ENCODE measurements at places on chromosomes 6 and 20.

DNA sequence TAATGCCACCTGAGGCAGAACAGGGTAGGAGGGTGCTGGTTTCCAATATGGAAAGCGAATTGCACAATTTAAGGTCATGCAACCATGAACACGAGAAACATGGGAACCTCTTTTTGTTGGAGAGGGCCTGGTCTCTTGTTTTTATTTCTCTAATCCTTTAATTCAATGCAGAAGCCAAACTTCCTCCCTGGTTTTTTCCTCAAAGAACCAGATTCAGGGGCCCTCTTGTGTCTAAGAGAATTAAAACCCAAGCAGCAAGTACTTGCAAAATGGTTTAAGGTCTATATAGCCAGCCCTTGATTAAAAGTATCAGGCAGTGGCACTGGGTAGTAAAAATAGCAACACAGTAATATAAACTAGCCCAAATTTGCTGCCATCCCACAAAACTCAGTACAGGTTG, 19.5 kb downstream of the GSTA4 start:
- DNase-seq, result no peak

DNA sequence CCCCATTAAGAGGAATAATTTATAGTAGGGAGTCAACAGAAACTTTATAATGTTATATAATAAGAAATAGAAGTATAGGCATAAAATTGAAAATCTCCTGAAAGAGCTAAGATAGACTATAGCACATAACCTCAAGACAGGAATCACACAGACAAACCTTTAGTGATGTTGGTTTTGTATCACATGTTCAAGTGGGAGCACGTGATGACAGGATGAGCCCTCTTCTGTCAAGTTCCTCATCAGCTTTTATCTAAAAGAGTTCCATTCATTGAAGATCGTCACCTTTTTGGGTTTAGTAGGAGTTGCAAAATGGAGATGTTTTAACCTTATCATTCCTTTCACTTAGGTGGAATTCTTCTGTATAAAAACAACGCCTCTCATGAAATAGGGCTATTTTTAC, 127.0 kb downstream of the MCHR2 start:
- DNase-seq, result no peak

DNA sequence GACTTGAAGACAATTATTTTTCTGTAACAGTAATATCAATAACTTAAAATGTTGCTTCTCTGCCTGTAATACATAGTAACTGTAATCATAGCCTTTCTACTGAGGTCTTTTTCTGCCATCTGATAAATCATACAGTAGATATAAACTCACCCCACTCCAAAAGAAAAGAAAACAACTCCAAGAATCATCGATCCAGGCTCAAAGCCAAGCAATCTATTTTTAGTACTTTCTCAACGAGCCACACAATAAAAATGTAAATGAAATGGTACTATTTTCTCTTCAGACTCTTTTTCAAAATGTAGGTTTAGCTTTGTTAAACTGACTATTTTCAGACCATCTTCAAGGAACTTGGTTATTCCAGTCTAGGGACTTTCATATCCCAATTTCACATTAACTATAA, 493.3 kb downstream of the ADGRB3 start:
- no peak for DNase-seq

DNA sequence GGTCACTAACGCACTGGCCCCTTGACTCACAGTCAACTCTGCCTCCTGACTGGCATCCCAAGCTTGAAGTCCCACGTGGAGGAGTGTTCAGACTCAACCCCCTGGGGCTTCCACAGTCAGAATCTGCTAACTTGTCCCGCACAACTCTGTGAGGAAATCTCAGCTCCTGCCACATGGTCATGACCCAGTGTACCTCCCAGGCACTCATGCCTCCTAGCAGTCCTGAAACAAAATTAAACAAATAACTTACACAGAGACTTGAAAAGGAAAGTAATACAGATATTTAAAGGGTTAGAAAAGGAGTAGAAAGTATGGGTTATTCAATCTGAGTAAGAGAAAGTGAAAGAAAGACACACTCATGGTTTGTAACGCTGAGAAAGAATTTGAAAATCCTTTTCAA, 134.9 kb downstream of the GMDS start:
- no peak for DNase-seq

- DNase-seq, result no peak
Observed at GRCh38 chr6:2021713-2022125, 223.7 kb downstream of the GMDS start.

- DNase-seq, result no peak
Observed at GRCh38 chr6:90811596-90812226, 224.8 kb upstream of the MAP3K7 start.

DNA sequence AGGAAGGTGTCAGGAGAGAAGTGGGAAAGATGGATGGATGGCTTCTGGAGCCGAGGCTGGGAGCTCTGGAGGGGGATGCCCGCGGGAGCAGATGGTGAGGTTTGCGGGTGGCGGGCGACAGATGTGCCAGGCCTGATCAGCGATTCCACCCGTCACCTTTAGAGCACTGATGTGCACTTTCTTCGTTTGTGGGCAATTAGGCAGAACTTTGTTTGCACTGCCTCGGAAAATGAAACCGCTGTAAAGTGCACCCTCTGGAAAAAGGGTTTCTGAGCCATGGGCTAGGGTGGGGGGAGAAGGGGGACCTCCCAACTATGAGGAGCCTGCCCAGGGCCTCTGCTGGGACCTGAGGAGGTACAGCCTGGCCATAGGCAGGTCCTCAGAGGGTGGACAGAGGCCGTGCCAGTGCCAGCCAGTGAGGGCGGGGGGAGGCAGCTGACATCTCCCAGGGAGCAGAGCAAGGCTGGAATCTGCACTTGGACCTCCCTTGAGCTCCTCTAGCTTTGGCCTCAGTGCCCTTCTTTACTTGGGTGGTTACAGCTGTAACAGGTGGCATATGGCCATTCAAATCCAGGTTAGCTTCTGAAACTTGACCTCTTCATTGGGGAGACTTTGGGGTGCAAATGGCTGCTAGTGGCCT, 58.7 kb downstream of the CD40 start:
- no peak for DNase-seq

DNA sequence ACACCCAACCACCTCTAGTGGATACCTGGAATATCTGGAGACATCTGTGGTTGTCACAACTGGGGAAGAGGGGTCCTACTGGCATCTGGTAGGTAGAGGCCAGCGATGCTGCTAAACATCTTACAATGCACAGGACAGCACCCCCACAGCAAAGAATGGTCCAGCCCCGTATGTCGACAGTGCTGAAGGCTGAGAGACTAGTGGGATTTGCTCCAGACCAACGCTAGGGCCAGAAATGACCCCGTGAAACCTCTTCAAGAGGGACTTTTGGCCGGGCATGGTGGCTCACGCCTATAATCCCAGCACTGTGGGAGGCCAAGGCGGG, 7.2 kb downstream of the PREX1 start:
- DNase-seq, result no peak

GRCh38 chr20:9200620-9201019, 131.7 kb downstream of the PLCB4 start:
- no peak for DNase-seq

GRCh38 chr6:110277100-110277665, 81.0 kb downstream of the METTL24 start:
- DNase-seq, result no peak

DNA sequence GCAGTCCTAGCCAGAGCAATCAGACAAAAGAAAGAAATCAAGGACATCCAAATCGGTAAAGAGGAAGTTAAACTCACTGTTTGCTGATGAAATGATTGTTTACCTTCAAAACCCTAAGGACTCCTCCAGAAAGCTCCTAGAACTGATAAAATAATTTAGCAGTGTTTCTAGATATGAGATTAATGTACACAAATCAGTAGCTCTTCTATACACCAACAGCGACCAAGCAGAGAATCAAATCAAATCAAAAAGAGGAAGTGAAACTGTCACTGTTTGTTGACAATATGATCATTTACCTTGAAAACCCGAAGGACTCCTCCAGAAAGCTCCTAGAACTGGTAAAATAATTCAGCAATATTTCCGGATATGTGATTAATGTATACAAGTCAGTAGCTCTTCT, 21.7 kb downstream of the SERPINB9 start:
- no peak for DNase-seq

GRCh38 chr6:20877008-20877937, 343.0 kb downstream of the CDKAL1 start:
- peak; percentile 1 for DNase-seq

DNA sequence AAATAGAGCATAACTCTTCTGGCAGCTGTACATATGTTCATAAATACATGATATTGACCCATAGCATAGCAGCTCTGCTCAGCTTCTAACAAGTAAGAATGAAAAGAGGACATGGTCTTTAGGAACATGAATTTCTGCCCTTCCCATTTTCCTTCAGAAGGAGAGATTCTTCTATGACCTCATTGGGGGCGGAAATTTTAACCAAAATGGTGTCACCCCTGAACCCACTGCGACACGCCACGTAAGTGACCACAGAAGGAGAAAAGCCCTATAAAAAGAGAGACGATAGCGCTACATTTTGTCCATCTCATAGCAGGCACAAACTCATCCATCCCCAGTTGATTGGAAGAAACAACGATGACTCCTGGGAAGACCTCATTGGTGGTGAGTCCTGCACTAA, at the start of gene IL17A:
IL17A (plus strand) TSS at position 301 of the 400 bp plus-strand sequence; CDS start at position 358, 57 bp downstream.
- no peak for DNase-seq

GRCh38 chr6:101195588-101195987, 197.9 kb upstream of the GRIK2 start:
- DNase-seq, result no peak

DNA sequence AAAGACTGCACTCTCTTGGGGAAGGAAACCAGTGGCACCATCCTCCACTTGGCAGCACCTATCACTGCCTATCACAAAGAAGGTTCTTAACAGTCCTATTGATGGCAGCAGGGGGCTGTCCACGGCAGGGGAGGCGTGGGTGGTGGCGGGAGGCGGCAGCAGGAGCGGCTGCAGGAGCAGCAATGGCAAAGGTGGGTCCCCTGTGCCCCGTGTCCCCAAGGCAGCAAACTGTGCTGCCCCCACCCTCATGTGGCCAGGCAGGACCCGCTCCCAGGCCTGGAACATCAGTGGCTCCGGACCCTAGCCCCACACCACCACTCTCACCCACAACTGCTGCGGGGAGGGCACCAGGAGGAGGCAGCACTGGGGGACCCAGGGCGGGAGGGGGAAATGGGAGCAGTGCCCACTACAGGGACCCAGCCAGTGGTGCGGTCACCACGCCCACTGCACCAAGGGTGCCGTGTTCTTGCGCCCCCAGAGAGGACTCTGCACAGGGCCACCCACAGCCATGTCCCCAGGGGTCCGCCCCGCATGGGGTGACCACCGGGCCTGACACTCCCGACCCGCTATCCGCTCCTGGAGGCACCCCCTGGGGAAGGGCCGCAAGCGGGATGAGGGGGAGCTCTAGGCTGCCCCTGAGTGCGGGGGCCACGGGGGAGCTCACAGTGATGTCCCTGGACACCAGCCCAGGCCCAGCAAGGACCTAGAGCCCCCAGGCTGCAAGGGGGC, 54.6 kb downstream of the GMDS start:
- no peak for DNase-seq

GRCh38 chr6:100946021-100946540, 65.0 kb upstream of the ASCC3 start:
- no peak for DNase-seq

- DNase-seq, result no peak
Observed at GRCh38 chr20:63703471-63703975, 4.3 kb downstream of the ARFRP1 start.

DNA sequence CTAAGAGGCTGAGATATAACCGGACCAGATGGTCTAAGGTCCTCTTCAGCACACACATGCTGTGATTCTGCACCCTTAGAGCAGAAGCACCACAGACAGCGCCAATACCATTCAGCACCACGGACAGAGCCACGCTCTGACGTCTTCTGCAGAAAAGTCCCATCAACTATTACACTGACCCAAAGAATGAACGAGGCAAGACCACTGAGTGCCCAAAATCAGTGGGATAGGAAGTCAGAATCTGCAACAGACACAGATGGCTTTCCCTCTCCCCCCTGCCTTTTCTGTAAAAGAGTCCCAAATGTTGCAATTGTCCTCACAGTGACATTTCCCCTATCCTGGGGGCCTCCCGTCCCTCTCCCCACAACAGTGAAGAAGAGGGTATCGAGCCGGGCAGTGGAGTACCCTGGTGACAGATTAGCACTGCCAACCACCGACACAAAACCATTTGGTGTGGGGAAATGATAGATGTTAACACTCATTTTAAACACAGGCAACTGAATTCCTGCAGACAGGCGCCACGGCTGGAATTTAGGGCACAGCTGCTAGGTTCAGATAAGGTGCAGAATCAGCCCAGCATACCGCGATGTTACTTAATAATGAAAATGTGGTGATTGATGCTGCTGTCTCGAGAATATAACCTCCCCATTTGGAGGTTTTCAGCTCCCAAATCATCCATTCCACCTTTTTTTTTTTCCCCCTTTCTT, 66.6 kb upstream of the CTNNBL1 start:
- DNase-seq, result no peak

DNA sequence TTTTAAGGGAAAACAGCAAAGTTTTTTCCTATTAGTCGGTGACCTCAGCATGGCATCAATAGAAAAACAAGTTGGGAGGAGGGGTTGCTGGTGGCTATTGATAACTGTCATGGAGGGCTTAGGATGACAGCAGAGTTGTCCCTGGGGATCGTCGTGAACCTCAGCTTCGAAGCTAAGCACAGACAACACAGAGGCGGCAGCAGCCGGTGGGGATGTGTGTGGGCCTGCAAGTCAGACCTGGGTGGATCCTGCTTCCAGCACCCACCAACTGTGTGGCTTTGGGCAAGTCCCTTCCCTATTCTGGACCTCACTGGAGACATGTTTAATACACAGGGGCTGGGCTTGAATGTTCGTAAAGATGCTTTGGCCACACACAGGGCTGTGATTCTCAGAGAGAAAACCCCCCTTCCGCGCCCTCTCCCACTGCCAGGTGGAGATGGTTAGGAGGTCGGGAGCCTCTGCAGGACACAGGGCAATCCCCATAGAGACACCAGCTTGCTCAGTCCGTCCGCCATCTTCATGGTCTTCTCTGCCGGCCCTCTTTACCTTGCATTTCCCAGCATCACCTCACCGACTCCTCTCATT, 83.1 kb upstream of the TOX2 start:
- DNase-seq, result no peak

DNA sequence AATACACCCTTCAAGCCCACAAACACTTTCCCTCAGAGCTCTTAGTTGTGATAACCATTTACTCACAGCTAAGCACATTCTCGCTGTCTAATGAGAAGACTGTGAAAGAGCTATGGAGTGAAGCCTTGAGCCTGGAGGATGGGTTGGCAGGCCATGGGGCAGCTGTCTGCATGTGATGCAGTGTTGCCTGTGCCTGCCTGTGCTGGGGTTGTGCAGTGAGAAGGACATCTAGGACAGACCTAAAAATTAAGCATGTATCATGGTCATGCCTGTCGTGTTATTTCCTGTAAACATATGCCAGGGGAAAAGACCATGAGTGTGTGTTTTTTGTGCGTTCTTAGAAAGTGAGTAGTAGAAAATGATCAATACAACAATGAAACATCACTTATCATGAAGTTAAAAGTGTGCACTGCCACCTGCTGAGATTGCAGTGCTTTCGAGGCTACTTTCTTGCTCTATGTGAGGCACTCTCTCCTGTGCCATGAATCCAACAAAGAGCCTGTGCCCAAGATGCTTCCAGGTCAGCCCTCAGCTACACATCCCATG, 8.1 kb upstream of the ZC3H12D start:
- DNase-seq, result no peak

- no peak for DNase-seq
Observed at GRCh38 chr6:679282-679681, 13.7 kb downstream of the EXOC2 start.
